ENCODE measurements at places on chromosomes 2 and 18.

- no peak for DNase-seq
Measured at GRCh38 chr2:65159906-65160305, 30.0 kb upstream of the RAB1A start.

DNA sequence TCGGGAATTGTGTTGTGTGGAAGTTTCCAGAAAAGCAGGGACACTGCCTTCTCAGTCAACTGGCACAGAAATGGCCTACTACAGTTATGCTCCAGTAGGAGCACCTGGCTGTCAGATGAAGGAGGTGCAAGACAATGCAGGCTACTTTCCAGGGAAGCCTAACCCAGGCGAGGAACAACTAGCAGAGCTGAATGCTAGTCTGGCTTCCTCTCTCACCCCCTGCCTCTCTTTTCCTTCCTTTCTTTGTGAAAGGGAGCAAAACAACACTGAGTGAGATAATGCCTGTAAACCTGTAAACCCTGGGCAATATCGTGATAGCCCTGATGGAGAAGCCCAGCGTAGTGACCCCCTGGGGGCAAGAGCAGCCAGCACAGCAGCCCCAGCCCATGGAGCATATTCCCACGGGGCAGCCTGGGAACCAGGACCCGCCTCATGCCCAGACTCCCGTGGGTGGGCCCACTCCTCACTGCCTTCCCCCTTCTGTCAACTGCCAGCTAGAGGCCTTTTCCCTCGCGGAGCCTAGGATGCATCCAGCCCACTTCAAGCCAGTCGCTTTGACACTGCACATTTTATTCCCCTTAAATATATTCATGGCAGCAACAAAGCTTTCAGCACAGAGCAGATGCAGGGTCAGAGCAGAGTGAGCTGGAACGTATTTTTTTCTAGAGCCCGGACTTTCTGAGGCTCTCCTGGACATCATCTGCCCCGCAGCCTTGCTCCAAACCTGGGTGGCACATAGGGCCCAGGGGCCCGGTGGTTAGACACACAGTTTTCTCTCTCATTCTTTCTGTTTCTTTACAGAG, 77.0 kb downstream of the PDCL3 start:
- no peak for DNase-seq

- DNase-seq, result no peak
Measured at GRCh38 chr2:212854771-212855170, 296.6 kb downstream of the IKZF2 start.

GRCh38 chr18:29164020-29164706, 987.2 kb upstream of the CDH2 start:
- no peak for DNase-seq

DNA sequence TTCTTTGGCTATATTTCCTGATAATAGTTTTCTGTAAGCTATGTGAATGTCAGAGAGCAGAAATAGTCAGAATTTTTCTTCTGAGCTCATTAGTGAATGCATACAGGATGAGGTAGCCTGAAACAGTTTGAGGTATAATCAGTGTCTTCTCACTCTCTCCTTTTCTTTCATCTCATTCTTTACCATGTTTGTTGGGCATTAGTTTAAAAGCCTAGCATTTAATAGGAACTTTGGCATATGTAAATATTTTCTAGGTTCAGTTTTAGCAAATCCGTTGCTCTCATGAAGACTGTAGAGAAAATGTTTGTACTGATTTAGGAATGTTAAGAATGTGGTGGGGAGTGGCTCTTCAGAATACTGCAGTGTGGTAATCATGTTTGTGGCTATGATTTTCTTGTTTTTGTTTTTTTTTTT, 119.4 kb downstream of the PARD3B start:
- no peak for DNase-seq

- DNase-seq, result no peak
Measured at GRCh38 chr2:37890893-37891495, 34.1 kb upstream of the RMDN2 start.

- DNase-seq, result no peak
Measured at GRCh38 chr2:216721141-216721540, 25.8 kb upstream of the IGFBP5 start.

DNA sequence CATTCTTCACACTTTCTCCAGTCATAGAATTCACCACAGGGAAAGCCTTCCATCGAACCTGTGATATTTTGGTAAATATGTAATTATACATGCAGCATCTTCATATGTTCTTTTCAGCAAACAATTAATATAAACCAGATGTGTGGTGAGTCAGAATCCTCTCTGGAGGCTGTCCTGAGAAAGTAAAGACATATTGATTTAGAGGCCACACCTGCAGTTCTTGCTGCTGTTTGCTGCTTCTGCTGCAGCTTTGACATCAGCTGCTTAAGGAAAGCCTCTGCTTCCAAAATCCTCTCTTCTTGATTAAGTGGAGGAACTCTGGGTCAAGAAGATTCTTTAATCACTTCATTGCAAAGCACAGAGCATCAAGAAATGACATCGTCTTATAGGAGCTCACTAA, 568.8 kb upstream of the ZEB2 start:
- no peak for DNase-seq

DNA sequence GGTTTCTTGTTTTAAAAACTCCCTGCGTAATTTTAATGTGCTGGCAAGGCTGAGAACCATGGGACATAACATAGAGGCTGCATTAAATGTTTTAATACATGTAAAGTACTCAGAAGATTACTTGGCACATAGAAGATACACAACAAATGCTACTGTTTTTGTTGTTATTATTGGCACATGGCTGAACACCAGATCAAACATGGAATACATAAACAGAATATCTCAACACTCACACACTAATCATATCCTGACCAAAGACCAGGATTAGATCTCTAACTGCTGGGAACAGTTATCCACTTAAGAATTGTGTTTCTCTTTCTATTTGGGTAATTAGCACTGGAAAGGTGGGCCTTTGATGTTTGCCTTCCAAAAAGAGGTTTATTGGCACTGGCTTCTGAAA, 69.3 kb downstream of the KCNE4 start:
- DNase-seq, result no peak

- peak; percentile 46 for DNase-seq
Measured at GRCh38 chr2:70094978-70095719, 7.9 kb downstream of the PCBP1 start.

DNA sequence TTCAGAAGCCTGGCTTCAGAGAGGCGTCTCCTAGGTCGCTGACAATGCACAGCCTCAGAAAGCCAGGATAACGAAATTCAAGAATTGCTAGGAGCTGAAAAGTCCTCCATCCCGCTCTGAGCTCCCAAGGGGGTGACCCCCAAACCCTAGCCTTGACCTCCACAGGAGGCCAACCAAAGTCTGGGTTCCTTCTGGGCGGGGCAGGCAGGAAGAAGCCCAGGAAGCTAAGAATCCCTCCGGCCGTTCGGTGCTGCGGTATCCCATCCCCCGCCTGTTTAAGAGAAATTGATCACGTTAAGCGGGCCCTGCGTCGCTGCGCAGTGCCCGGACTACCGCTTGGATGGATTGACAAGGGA, 2.5 kb upstream of the OSR1 start:
- DNase-seq, result no peak

All from right lung (tissue), 10 donors.